Activated CD4-positive, alpha-beta T cell treated with anti-CD3 and anti-CD28 coated beads, Interleukin-2, amount 50 U/mL, for 1 hour (primary cell): ENCODE measurements at places on chromosomes 3 and 15.

GRCh38 chr3:17686613-17687012 lies 55.8 kb downstream of the TBC1D5 start:
- DNase-seq, result no peak

DNA sequence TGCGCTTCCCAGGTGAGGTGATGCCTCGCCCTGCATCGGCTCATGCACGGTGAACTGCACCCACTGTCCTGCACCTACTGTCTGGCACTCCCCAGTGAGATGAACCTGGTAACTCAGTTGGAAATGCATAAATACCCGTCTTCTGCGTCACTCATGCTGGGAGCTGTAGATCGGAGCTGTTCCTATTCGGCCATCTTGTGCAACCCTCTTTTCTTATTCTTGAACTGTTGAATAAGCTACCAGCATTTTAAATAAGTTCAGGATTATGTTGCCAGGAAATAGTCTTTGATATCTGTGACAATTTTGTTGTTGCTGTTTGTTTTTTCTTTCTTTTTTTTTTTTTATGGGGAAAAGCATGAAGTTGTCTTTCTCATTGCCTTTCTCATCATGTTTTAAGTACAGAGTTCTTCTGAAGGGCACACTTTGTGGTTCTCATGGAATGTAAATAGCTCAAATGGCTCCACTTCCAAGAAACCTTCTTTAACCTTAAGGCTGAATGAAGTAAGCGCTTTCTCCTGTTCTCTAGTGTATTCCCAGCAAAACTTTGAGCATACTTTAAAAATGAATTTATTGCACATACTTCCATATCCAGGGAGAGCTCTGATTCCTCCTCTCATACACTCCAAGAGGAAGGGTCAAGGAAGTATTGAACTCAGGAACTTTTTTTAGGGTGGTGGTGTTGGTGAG lies 468.0 kb upstream of the TBL1XR1 start:
- DNase-seq, result no peak

GRCh38 chr3:130963878-130964277 lies 62.7 kb downstream of the ASTE1 start:
- no peak for DNase-seq

- no peak for DNase-seq
Observed at GRCh38 chr3:59733041-59733809, 683.4 kb upstream of the CFAP20DC start.

GRCh38 chr3:132210476-132211346 lies 106.5 kb upstream of the ACP3 start:
- DNase-seq, result peak; percentile 3

DNA sequence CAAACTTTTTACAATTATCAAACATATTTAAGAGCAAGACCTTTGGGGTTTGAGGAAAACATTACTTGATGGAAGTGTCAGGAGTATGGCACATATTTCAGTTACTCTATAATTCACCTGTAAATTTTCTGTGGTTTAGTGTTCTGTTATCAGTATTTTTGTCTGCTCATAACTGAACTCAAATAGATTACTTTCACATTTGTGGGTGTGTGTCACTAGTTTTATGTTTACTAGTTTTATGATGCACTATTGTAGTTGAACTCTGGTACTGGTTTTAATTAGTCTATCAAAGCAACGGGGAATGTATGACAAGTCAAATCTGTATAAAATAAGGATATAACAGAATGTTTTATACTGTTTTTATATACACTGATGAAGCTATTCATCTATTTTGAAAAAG lies 27.2 kb downstream of the OXSM start:
- no peak for DNase-seq

- DNase-seq, result no peak
Observed at GRCh38 chr3:2652386-2652785, 457.8 kb downstream of the IL5RA start.

DNA sequence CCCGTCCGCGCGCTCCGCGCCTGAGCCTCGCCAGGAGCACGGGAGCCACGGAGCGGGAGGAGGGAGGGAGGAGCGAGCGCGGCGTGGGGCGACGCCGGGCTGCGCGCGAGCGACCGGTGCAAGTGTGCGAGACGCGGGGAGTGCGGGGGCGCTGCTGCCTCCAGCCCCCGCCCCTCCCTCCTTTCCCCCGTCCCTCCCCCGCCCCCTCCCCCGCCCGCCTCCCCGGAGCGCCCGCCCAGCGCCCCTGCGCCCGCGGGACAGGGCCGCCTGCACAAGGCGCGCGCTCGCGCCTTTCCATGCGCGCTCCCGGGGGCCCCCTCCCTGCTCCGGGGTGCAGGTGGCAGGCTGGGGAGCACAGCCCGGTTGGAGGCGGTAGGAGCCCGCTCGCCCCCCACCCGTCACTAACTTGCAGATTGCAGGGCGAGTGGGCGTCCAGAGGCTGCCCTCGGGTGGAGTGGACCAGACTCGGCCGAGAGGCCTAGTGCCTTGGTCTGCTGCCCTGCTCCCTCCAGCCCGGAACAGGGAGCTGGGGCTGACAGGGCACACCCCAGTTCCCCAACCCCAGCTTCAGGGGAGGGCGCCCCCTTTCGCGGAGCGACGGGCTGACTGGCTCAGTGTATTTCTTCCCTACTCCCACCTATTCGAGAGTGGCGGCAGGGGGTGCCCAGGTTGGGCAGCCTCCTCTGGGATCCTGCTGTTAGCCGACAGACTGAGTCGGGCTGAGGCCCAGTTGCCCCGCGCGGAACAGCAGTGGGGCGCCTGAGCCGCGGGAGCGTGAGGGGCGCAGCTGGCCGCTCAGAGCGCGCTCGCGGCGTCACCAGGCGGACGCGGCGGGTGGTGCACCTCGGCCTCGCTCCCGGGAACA lies at the start of gene WNT7A:
TSS of gene WNT7A (minus strand) at position 126 of the 865 bp plus-strand sequence. CDS start 255 bp downstream, outside the sequence.
- peak; percentile 66 for DNase-seq

- DNase-seq, result no peak
Observed at GRCh38 chr3:186096290-186096689, 12.6 kb downstream of the ETV5 start.

DNA sequence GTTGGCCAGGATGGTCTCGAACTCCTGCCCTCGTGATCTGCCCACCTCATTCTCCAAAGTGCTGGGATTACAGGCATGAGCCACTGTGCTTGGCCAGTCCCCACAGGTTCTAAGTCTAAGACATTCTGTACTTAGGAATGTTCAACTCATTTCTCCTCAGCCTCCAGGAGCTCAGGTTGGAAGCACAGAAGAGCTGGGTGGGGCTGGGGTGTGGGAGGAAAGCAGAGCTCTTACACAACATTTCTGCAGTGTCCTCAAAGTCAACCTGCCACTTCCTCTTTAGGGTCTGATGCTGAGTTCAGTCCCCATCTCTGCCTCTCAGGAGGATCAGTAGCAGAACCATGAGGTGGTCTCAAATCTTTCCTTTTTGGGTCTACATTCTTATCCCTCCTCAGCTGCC lies 75.5 kb downstream of the MRPL46 start:
- no peak for DNase-seq

GRCh38 chr3:48552111-48552951 lies 4.3 kb downstream of the PFKFB4 start:
- no peak for DNase-seq

DNA sequence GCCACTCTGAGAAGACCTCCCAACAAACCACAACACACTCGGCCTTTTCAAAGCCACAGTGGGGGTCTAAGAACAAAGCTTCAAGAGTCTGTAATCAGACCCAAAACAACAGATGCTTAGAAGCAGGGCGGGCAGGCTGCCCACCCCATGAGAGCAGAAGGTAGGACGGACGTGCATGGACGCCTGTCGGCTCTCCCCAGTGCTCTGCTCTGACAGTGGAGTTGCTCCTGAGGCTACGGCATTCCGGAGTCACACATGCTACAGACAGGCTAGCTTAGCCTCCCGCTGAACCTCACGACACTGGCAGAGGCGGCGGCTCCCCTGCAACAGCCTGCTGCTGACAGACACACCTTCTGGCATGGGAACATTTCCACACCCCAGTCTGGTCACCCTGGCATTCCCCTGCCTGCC lies 33.5 kb downstream of the SLCO2A1 start:
- no peak for DNase-seq

- DNase-seq, result no peak
Observed at GRCh38 chr3:112303764-112304325, 9.8 kb upstream of the SLC9C1 start.

DNA sequence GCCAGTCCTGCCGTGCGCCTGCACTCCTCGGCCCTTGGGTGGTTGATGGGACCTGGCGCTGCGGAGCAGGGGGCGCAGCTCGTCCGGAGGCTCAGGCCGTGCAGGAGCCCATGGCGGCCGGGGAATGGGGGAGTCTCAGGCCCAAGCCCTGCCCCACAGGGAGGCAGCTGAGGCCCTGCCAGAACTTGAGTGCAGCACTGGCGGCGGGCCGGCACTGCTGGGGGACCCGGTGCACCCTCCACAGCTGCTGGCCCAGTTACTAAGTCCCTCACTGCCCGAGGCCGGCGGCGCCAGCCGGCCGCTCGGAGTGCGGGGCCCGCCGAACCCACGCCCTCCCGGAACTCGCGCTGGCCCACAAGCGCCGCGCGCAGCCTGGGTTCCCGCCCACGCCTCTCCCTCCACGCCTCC lies 190.9 kb upstream of the MME start:
- DNase-seq, result no peak

DNA sequence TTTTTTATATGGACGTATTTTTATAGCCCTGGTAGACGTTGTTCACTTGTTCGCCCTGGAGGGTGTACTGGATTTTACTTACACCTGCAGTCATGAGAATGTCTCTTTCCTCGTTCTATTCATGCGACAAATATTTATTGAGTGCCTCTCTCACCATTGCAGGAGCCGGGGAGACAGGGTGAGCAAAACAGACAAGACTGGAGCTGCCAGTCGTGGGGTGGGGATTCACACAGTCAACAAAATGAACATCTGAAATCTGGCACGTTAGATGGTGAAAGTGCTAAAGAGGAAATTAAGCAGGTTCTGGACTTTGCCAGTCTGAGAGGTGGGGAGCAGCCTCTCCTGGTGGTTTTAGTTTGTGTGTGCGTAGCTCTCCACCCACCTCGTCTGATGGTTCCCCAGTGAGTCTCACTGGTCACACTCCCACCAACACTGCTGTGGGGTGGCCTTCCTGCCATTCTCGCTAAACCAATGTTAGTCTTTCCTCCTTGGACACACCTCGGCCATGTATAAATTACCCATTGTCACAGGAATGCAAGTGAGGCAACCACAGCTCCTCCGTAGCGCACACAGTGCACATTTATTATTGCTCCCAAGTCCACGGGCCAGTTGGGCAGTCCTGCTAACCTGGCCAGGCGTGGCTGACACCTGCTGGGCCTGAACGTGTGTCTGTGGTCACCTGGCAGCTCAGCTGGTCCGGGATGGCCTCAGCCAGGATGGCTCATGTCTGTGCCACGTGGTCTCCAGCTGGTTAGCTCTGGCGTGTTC lies 31.5 kb downstream of the FBLN2 start:
- no peak for DNase-seq
